ENCODE measurements at places on chromosomes 1 and 21.

- DNase-seq: no peak
These were observed 1043.1 kb downstream of the ADGRL2 start for GRCh38 chr1:82843876-82844275.

GRCh38 chr21:14259747-14260146 is 43.8 kb downstream of the RBM11 start:
- peak; percentile 73 for DNase-seq

DNA sequence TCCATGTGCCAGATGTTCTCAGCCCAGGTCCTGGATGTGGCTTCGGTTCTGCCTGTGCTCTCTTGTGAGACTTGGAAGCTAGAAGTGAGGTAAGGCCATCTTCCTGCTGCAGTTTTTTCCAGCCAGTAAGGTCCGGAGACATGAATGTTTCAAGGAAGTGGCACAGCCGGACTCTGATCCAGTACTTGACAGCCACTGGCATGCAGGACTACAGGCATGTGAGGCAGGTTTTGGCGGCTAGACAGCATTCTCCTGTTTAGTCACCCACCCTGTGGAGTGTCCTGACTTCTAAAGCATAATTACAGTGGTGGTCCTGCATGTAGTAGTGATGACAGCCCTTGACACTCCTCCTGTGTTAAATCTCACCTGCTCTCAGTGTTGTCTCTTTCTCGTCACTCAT is 72.3 kb downstream of the TNFSF4 start:
- no peak for DNase-seq

- DNase-seq: no peak
These were observed 66.8 kb downstream of the VPS13D start for GRCh38 chr1:12296623-12297022.
